ENCODE measurements at places on chromosomes 6 and 20.
A peak's percentile ranks its signal among the peaks of the same experiment; 100 is the strongest.

- no peak overlapping the region for H3K27ac ChIP-seq
- DNase-seq: no peak
- H3K27me3 ChIP-seq: no peaks in the 10 kb centered on the region
These were observed 27.3 kb upstream of the METTL24 start for GRCh38 chr6:110385458-110385863.

DNA sequence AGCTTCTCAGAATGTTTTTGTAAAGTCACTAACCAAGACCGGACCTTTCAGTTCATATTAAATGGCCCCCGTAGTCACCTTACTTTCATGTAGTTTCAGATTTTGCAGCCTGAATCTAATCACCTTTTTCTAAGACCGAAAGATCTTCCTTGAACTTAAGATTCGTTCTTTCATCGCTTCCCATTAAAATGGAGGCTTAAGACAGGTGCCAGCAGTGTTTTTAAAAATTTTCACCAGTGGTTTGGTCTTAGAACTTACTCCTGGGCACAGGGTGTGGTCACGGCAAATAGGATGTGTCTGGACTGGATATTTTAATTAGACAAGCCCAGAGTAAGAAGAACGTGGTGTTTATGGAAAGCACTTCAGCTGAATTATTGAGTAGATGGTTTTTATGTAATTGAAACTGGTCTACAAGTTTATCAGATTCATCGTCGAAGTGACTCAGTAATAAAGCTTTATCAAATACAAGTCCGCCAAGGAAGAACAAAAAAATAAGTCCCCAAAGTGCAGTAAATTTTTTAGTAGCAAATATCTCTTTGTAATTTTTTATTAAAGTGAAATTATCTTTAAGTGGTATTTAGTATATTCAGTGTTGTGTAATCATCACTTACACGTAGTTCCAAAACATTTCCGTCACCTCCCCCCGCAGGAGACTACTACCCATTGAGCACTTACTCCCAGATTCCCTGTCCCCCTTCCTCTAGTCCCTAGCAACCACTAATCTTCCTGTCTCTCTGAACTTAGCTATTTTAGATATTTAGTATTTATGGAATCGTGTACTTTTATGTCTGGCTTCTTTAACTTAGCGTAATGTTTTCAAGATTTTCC, 868 bp downstream of the SRSF3 start:
- peak overlapping the region; percentile 95 for H3K4me3 ChIP-seq
- no peak for DNase-seq
- peaks cover 22% of the 10 kb centered on the region for H3K36me3 ChIP-seq
- peaks cover 43% of the 10 kb centered on the region for H3K4me1 ChIP-seq

DNA sequence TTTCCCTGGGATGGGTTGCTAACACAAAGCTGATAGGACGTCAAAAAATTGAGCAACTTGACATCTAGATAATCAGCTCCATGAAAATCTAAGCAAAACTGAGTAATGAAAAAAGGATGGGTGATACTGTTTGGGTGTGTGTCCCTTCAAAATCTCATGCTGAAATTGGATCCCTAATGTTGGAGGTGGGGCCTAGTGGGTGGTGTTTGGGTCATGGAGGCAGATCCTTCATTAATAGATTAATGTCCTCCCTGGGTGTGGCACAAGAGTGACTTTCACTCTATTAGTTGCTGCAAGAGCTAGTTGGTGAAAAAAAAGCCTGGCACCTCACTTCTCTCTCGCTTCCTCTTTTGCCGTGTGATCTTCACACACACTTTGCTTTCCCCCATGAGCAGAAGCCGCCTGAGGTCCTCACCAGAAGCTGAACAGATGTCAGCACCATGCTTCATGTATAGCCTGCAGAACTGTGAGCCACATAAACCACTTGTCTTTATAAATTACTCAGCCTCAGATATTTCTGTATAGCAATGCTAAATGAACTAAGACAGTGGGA, 160.9 kb downstream of the FRK start:
- DNase-seq: no peak
- no peak overlapping the region for H3K27ac ChIP-seq
- no peak overlapping the region for H3K4me3 ChIP-seq
- H3K27me3 ChIP-seq: peaks cover 2% of the 10 kb centered on the region
- peaks cover 15% of the 10 kb centered on the region for H3K4me1 ChIP-seq

GRCh38 chr6:92582211-92582610, 837.1 kb downstream of the EPHA7 start:
- H3K36me3 ChIP-seq: peaks cover 3% of the 10 kb centered on the region
- no peak overlapping the region for H3K27ac ChIP-seq
- DNase-seq: no peak
- H3K4me1 ChIP-seq: peaks cover 12% of the 10 kb centered on the region
- H3K4me3 ChIP-seq: no peak overlapping the region

DNA sequence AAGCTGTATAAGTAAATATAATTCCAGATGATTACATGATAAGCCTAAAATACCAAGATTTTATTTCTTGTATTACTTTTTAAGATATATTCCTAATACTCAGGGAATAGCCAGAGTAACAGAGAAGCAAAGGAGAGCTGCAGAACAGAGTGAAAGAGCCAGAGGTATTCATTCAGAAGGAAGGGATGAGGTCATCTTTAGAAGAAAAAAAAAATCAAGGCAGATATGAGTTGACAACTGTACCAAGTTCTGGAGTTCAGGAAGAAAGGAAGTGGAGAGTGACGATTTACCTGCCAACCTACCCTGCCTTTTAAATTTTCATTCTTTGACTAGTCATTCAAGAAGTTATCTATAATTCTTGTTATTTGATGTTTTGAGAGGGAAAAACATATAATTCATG, 28.8 kb upstream of the NHSL1 start:
- peaks cover 21% of the 10 kb centered on the region for H3K36me3 ChIP-seq
- peak overlapping the region; percentile 36 for H3K27ac ChIP-seq
- H3K4me3 ChIP-seq: no peak overlapping the region
- H3K27me3 ChIP-seq: no peaks in the 10 kb centered on the region

DNA sequence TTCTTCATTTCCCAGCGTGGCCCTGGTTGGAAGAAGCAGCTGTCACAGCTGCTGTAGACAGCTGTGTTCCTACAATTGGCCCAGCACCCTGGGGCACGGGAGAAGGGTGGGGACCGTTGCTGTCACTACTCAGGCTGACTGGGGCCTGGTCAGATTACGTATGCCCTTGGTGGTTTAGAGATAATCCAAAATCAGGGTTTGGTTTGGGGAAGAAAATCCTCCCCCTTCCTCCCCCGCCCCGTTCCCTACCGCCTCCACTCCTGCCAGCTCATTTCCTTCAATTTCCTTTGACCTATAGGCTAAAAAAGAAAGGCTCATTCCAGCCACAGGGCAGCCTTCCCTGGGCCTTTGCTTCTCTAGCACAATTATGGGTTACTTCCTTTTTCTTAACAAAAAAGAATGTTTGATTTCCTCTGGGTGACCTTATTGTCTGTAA, 292.7 kb downstream of the ESR1 start:
- no peak for DNase-seq
- H3K4me1 ChIP-seq: no peaks in the 10 kb centered on the region
- no peak overlapping the region for H3K27ac ChIP-seq
- no peak overlapping the region for H3K4me3 ChIP-seq
- no peaks in the 10 kb centered on the region for H3K36me3 ChIP-seq

- no peak overlapping the region for H3K4me3 ChIP-seq
- DNase-seq: no peak
- H3K4me1 ChIP-seq: peaks cover 9% of the 10 kb centered on the region
- H3K27ac ChIP-seq: no peak overlapping the region
- H3K27me3 ChIP-seq: peaks cover 5% of the 10 kb centered on the region
- H3K36me3 ChIP-seq: no peaks in the 10 kb centered on the region
These were observed 211.7 kb upstream of the PRND start for GRCh38 chr20:4509825-4510522.

DNA sequence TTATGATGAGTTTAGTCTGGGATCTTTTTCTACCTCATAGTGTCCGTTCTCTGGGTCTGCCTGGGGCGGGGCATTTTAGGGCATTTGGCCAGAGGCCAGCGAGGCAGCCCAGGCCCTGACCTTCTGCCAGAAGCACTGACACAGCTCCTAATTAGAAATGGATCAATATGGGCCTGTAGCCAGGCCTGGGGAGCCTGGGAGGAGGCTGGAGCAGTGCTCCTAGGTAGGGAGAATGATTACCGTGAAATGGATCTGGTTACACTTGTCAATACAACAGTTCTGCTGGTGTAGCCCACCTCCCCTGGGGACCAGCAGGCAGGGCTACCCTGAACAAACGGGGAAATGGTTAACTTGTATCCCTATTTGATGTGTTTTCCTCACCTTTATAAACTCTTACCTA, 23.0 kb downstream of the RALY start:
- H3K27me3 ChIP-seq: no peaks in the 10 kb centered on the region
- H3K4me1 ChIP-seq: peaks cover 31% of the 10 kb centered on the region
- DNase-seq: no peak
- no peak overlapping the region for H3K4me3 ChIP-seq
- no peak overlapping the region for H3K27ac ChIP-seq
